ENCODE measurements at places on chromosomes 4 and X.

- DNase-seq = no peak
Measured at GRCh38 chr4:21949073-21949457, 493 bp upstream of the KCNIP4 start.

DNA sequence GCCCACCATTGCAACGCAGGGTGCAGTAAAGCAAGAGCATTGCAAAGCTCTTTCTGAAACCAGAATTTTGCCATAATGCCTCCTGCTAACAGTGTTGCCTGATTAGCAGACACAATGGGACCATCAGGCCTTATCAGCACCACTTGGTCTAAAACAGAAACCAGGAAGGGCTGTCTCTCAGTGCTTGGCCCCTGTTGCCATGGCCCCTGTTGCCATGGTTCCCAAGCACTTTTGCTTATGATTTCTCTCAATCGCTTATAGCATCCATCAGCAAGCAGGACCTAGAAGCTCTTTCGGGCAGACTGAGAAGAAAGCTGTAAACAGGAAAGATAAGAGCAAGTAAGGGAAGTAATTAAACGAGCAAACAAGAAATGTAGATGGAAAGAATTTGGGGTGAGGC is 36.8 kb downstream of the RTL5 start:
- DNase-seq = no peak

DNA sequence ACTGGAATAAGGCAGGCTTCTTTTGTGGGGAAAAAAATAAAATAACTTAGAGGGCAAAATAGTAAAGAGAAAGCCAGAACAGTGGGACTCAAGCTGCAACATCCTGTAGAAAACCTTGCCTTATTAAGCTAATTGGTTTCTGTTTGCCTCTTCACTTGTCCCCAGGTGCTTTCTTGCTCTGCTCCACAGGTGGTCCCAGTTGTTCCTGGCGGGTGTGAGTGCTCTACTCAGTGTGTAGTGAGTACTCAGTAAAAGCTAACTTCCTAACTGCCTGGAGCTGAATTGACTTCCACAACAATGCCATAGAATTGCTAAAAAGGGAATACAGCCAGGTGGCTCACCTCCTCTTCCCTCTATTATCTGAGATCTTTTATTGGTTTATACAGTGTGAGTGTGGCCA is 930.2 kb downstream of the C4orf33 start:
- no peak for DNase-seq

DNA sequence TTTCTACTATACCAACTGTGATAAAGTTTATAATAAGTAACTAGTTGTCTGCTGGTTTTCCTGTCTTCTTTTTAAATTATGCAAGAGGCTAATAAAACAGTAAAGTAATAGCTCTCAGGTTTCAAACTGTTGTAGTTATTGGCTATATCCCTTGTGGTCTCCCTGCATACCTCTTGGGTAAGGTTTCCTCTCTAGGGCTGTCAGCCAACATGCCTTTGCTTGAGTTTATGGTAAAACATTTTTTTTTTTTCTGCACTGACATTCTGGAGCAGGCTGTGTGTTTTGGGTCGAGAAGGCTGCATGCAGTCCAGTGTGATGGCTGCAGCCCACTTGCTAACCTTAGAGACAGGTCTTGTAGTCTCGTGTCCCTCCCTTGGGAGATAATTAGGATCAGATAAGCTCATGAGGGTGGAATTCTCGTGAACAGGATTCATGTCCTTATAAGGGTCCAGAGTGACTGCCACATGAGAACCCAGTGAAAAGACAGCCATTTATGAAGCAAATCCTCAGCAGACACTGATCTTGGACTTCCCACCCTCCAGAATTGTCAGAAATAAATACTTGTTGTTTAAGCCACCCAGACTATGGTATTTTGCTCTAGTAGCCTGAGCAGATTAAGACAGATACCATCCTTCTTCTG is 831.2 kb downstream of the CCSER1 start:
- no peak for DNase-seq
